ENCODE measurements at places on chromosomes 7 and 10. TPM values are rescaled to one million over a fixed set of nuclear protein-coding genes. Genes with fewer than 3 reads are reported as not detected.
A peak's percentile ranks its signal among the peaks of the same experiment; 100 is the strongest.

GRCh38 chr10:87598700-87599099 is 61.0 kb upstream of the PAPSS2 start:
- no peaks in the 10 kb centered on the region for H3K27me3 ChIP-seq
- peaks cover 3% of the 10 kb centered on the region for H3K4me1 ChIP-seq
- no peaks in the 10 kb centered on the region for H3K36me3 ChIP-seq
- no peak for DNase-seq
- H3K27ac ChIP-seq: no peak overlapping the region

GRCh38 chr10:85741626-85742300 is 624.8 kb downstream of the GRID1 start:
- no peak overlapping the region for H3K4me3 ChIP-seq
- no peak overlapping the region for H3K27ac ChIP-seq
- H3K4me1 ChIP-seq: no peaks in the 10 kb centered on the region
- H3K36me3 ChIP-seq: no peaks in the 10 kb centered on the region
- DNase-seq: no peak

Gene ADIRF
- total RNA-seq: 1.4 TPM

DNA sequence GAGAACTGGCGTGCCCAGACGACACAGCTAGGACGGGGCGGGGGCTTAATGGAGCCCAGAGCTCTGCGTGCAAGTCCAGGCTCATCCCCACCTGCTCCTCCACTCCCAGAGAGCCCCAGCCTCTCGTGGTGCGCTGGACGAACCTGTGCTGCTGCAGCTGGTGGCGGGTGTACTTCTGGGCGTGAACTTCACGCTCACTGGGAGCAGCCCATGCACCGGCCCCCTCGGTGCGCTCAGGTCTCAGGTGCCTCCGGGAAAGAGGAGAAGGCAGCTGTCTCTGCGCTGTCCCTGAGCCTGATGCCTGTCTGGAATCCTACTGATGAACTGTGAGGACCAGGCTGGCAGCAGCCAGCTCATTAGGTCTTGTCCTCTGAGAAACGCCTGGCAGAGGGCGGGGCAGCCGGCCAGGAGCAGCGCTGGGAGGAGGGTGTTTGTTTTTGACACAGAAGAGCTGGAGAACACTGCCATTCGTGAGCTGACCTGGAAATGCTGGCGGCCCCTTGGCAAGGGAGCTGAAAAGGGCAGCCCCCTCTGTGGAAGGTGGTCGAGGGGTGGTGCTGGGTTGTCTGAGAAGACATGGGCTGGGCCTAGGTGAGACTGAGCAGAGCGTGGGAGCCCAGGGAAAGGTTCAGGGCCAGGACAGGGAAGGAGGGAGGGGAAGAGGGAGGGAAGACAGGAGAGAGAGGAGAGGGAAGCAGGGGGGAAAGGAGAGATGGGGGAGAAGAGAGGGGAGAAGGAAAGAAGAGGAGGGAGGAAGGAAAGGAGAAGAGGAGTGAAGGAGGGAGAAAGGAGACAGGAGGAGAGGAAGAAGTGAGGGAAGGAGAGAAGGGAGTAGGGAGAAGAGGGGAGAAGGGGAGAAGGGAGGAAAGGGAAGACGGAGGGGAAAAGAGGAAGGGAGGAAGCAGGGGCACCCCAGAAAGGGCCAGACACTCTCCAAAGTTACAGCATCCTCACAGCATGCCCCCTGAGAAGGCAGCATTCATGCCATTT is 53.5 kb upstream of the TNS3 start:
- no peaks in the 10 kb centered on the region for H3K27me3 ChIP-seq
- DNase-seq: peak; percentile 86
- no peak overlapping the region for H3K4me3 ChIP-seq

Gene PDK4
- 0.73 TPM for total RNA-seq

Gene SPOCK2
- 3.4 TPM for total RNA-seq

Gene TBC1D12
- total RNA-seq: 7.0 TPM

DNA sequence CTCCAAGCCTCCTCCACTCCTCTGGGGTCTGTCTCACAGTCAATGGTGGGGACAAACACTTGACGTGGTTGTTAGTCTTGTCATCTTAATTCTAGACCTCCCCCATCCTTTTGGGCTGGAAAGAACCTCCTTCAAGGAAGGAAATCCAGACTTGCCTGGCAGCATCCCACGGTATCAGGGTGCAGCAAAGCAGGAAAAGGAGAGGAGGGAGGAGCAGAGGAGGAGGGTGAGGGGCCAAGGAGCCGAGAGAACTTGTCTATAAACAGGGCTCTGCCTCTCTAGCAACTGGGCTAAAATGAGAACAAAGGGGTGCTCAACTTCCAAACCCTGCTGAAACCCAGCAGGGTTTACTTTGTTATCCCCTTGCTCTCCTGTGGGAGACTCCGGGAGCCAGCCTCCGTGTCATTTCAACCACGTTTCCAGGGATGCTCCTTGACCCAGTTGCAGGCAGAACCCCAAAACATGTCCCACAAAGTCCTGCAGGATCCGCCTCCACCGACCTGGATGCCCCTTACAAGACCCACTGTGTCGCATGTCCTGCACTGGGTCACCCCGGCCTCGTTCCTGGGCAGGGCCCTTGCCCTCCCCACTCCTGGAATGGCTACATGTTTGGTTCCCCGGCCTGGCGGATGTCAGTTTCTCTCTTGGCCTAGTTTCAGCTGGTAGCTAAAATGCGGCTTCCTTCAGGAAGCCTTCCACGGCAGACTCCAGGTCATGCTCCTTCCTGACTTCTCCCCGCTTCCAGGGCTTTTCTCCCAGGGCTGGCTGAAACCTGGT is 69.7 kb upstream of the MGMT start:
- H3K4me3 ChIP-seq: no peak overlapping the region
- H3K4me1 ChIP-seq: no peaks in the 10 kb centered on the region
- DNase-seq: no peak
- no peak overlapping the region for H3K27ac ChIP-seq
- no peaks in the 10 kb centered on the region for H3K27me3 ChIP-seq

- H3K36me3 ChIP-seq: no peaks in the 10 kb centered on the region
- no peak overlapping the region for H3K27ac ChIP-seq
- DNase-seq: no peak
- H3K27me3 ChIP-seq: peaks cover 8% of the 10 kb centered on the region
Measured at GRCh38 chr10:7956508-7956907, 98.0 kb upstream of the GATA3 start.

Gene LRRN3
- total RNA-seq: not detected

- H3K4me3 ChIP-seq: no peak overlapping the region
- peaks cover 7% of the 10 kb centered on the region for H3K4me1 ChIP-seq
- H3K27me3 ChIP-seq: no peaks in the 10 kb centered on the region
- H3K36me3 ChIP-seq: no peaks in the 10 kb centered on the region
- no peak overlapping the region for H3K27ac ChIP-seq
Measured at GRCh38 chr10:31035266-31035798, 3.7 kb upstream of the ZNF438 start.

- no peaks in the 10 kb centered on the region for H3K27me3 ChIP-seq
- H3K4me3 ChIP-seq: no peak overlapping the region
- DNase-seq: no peak
- H3K27ac ChIP-seq: no peak overlapping the region
- peaks cover 12% of the 10 kb centered on the region for H3K4me1 ChIP-seq
- H3K36me3 ChIP-seq: no peaks in the 10 kb centered on the region
Measured at GRCh38 chr7:36064676-36065075, 88.4 kb upstream of the EEPD1 start.

DNA sequence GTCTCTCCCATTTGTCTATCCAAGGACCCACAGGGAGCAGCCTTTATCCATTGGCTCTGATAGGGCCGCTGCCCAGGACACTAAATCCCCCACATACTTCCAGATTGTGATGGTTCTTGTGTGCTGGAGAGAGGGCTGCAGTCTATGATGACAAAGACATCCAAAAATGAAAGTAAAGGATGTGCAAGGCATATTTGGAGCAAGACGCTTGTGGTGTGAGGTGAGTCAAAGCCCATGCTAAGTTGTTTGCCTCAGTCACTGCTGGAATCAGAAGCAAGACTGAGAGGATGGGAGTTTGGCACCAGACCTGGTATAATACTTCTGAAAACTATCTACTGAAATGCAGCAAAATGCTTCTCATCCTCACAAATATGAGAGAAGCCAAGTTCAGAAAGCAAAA is 22.7 kb downstream of the ZNF22 start:
- no peaks in the 10 kb centered on the region for H3K4me1 ChIP-seq
- no peak overlapping the region for H3K27ac ChIP-seq
- no peak overlapping the region for H3K4me3 ChIP-seq

Gene CLDN4
- 7.3 TPM for total RNA-seq

Gene SORCS1
- 57.4 TPM for total RNA-seq

DNA sequence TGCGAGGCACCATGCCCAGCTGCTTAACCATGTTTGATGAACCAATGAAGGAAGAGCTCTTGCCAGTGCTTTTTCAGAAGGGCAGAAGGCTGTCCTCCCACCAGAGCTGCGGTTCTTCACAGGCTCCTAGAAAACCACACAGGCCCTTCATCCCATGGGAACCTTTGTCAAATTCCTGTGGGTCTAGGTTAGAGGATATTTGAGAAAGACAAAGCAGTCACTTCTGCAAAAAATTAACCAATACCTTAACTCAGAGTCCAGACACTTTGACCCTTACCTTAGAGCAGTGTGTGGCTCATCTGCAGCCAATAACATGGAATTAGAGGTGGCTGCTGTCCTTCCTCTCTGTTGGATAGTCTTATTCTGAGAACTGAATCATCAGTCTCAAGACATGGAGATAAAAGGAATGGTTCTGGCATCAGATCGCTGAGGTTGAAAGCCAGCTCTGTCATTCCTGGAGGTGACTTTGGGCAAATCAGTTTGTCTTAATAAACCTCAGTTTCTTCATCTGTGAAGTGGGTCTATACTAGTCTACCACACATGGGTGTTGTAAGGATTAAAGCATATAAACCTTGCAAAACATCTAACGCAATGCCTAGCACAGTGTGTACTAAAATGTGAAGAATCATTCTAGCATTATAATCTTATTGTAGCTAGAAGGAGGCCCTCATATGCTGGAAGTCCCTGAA is 65.1 kb upstream of the PIP4K2A start:
- H3K27ac ChIP-seq: no peak overlapping the region
- no peak for DNase-seq
- H3K4me3 ChIP-seq: no peak overlapping the region
- no peaks in the 10 kb centered on the region for H3K36me3 ChIP-seq
- H3K27me3 ChIP-seq: no peaks in the 10 kb centered on the region

Gene C7orf57
- not detected for total RNA-seq

DNA sequence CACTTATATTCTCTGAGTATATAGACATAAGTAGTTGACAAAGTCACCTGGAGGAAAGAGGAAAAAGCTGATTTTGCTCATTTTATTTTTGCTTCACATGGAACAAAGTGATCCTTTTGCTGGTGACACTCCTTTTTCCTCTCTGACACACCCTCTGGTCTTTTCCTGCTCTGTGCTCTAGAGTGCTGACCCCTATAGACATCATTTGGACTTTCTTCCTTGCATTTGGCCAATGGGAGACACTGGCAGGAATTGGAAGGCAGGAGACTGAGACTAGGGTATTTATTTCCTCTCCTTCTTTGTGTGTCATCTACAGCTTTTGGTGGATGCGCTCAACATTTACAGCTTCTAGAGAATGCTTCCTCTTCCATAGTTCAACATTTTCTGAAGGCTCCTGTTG is 1078.1 kb downstream of the SORCS1 start:
- no peaks in the 10 kb centered on the region for H3K27me3 ChIP-seq
- H3K27ac ChIP-seq: no peak overlapping the region
- H3K4me1 ChIP-seq: no peaks in the 10 kb centered on the region

Gene C10orf67
- total RNA-seq: not detected

- no peak overlapping the region for H3K4me3 ChIP-seq
- no peaks in the 10 kb centered on the region for H3K27me3 ChIP-seq
- no peaks in the 10 kb centered on the region for H3K4me1 ChIP-seq
- DNase-seq: no peak
Measured at GRCh38 chr7:95201727-95202126, 122.6 kb downstream of the PON1 start.

Gene TMEM270
- total RNA-seq: not detected

DNA sequence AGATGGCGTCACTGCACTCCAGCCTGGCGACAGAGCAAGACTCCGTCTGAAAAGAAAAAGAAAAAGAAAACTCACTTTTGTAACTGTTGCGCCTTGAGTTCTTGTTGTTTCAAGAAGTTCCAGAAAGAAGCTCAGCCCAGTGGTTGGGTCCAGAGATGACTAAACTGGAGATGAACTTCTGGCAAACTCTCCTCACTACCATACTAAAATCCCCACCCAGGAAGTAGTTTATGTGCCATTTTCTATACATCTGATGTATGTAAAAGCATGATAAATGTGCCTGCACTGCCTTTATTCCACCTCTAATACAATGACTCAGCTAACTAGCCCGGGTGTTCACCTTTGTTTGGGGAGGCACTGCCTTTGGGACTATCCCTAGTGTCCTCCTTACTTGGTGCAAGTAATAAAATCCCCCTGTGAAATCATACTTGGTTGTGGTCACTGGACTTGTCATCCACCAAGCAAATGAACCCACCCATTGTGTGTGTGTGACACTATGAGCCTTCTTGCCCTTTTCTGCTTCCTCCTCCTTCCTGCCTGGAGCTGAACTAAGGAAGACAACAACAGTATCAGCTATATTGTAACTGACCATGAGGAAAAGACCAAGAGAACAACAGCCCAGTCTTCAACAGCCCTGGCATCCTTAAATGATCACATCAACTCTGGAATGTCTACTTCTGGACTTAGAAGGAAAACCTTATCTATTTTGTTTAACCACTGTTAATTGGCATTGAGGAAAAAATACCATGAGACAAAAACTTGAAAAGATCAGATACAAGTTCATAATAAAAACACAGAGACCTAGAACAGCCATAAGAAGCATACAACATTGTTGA is 33.6 kb downstream of the JMJD1C start:
- no peak for DNase-seq
- no peak overlapping the region for H3K4me3 ChIP-seq
- peaks cover 23% of the 10 kb centered on the region for H3K36me3 ChIP-seq
- H3K27ac ChIP-seq: no peak overlapping the region
- peaks cover 17% of the 10 kb centered on the region for H3K4me1 ChIP-seq

DNA sequence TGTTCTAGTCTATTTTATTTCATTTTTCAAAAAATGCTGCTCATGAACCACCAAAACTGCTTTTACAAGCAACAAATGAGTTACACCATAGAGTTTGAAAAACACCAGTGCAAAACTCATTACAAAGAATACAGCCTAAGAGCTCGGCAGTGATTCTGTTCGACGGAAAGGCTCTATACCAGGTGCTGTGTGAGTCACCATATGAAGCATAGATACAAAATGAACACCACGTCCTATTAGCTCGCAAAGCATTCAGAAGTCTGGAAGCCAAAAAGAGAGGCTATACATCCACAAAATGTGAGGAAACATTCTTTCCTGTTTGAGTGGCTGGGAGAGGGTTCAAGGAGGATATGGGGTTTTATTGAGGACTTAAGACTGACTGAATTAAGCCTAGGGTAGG is 136.1 kb downstream of the ATE1 start:
- peaks cover 6% of the 10 kb centered on the region for H3K4me1 ChIP-seq
- H3K36me3 ChIP-seq: no peaks in the 10 kb centered on the region
- DNase-seq: no peak

- peak; percentile 21 for DNase-seq
- H3K4me3 ChIP-seq: no peak overlapping the region
- no peak overlapping the region for H3K27ac ChIP-seq
- H3K27me3 ChIP-seq: no peaks in the 10 kb centered on the region
Measured at GRCh38 chr7:159075563-159076238, 69.0 kb downstream of the VIPR2 start.

- no peaks in the 10 kb centered on the region for H3K36me3 ChIP-seq
- H3K27ac ChIP-seq: no peak overlapping the region
- no peak overlapping the region for H3K4me3 ChIP-seq
- H3K4me1 ChIP-seq: no peaks in the 10 kb centered on the region
Measured at GRCh38 chr7:53521638-53522184, 486.3 kb downstream of the POM121L12 start.

Data from endodermal cell (in vitro differentiated cells).